ENCODE measurements at places on chromosomes 6 and 20.

DNA sequence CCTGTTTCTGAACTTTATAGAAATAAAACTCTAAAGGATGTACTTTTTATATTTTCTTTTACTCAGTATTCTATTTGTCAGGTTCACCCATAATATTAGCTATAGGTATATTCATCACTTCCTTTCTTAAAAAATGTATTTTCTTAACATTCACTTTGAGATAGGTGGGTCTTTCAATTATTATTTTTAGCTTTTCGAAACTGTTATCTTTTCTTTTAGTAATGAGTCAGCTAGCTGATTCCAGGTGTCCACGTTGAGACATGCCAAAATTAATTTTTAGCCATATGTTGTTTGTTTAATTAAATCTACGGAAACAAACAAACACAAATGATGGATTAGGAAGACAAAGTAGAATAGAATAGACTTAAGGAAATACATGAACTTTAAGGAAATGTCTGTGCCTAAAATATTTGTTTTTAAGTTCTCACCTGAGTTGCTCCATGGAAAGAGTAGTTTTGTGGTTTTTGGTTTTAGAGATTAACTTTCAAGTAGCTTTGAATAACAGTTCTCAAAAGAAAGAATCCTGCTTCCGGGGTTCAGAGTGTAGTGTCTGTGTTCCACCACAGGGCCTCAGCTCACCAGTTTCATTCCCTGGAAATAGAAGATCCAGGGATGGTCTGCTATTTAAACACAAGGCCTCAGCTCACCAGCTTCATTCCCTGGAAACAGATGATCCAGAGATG lies 435.0 kb downstream of the HAO1 start:
- no peak for DNase-seq
- H3K4me1 ChIP-seq = peaks cover 10% of the 10 kb centered on the region
- H3K27me3 ChIP-seq = no peaks in the 10 kb centered on the region
- no peak overlapping the region for H3K4me3 ChIP-seq
- no peaks in the 10 kb centered on the region for H3K36me3 ChIP-seq

DNA sequence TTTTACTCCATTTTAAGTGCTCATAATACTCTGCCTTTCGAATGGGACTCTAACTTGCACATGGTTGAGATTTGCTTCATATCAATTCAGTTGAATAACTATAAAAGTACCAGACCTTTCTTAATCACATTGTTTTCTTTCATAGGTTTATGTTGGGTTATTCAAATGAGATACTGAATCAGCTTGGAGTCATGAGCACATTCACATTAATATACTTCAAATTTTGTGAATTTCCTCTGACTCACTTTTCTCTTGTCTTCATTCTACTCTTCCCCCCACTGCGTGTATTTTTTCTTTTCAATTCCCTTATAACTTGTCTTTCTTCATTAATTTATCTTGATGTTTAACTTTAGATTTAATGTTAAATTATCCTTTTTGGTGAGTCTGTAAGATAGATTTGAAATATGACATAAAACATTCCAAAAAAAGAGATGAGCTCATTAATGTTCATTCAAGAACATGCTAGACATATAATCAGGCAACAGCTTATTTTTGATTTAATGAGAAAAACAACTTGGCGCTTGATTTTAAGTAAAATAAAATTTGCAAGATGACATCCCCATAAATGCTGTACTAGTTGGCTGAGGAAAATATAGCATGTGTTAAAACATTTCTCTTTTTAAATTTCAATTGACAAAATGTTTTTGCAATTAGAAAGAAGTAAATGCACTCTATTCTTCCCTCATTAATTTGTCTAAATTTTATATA lies 736.0 kb downstream of the CD109 start:
- no peaks in the 10 kb centered on the region for H3K4me1 ChIP-seq
- H3K27me3 ChIP-seq = no peaks in the 10 kb centered on the region
- H3K4me3 ChIP-seq = no peak overlapping the region
- no peak for DNase-seq
- H3K36me3 ChIP-seq = no peaks in the 10 kb centered on the region
- H3K27ac ChIP-seq = no peak overlapping the region

DNA sequence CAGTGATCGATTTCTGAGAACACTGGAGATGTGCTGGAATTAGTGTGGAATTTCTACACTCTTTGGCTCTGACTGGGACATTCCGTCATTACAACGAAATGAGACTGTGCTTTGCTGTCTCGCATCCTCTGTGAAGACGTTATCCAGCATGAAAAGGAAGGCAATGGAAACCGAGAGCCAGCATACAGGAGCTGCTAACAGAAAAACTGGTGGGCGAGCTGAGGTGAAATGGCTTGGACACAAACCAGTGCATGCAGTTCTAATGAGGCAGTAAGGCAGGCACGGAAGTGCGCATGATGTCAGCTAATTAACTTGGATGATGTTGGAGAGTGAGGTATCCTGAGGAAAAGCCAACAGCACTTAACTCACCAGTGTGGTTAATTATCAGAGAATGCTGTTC lies 202.8 kb upstream of the AGPAT4 start:
- no peak for DNase-seq
- no peak overlapping the region for H3K4me3 ChIP-seq
- H3K4me1 ChIP-seq = peaks cover 20% of the 10 kb centered on the region
- H3K27me3 ChIP-seq = no peaks in the 10 kb centered on the region

- no peak overlapping the region for H3K4me3 ChIP-seq
- H3K27ac ChIP-seq = peak overlapping the region; percentile 38
- H3K36me3 ChIP-seq = no peaks in the 10 kb centered on the region
- no peaks in the 10 kb centered on the region for H3K27me3 ChIP-seq
- no peak for DNase-seq
These were observed 16.7 kb upstream of the LMBRD1 start for GRCh38 chr6:69813508-69813907.

GRCh38 chr6:2857580-2858337 lies 16.1 kb upstream of the SERPINB1 start:
- no peak overlapping the region for H3K4me3 ChIP-seq
- H3K27me3 ChIP-seq = peaks cover 3% of the 10 kb centered on the region
- H3K4me1 ChIP-seq = peaks cover 51% of the 10 kb centered on the region
- peak overlapping the region; percentile 93 for H3K27ac ChIP-seq

DNA sequence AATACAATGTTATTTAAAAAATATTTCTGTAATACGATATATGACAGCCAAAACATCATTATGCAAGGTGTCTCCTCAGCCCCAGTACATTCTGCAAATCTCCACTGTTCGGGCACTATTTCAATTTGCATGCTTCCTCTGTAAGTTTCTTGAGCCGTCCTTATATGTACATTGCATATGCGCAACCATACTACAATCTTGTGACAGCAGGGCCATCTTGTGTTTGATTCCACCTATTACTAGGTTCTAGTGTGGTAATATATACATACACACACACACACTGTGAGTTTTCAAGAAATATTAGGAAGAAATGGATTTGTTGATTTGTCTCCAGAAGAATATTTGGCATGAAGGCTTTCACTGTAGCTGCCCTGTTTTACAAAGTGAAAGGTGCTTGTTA lies 9.8 kb downstream of the LYRM4 start:
- H3K4me3 ChIP-seq = no peak overlapping the region
- H3K27ac ChIP-seq = no peak overlapping the region
- H3K36me3 ChIP-seq = peaks cover 5% of the 10 kb centered on the region
- H3K4me1 ChIP-seq = peaks cover 8% of the 10 kb centered on the region
- H3K27me3 ChIP-seq = peaks cover 3% of the 10 kb centered on the region
- no peak for DNase-seq

- H3K4me3 ChIP-seq = no peak overlapping the region
- DNase-seq = no peak
- H3K4me1 ChIP-seq = peaks cover 12% of the 10 kb centered on the region
- no peak overlapping the region for H3K27ac ChIP-seq
- H3K36me3 ChIP-seq = no peaks in the 10 kb centered on the region
- H3K27me3 ChIP-seq = no peaks in the 10 kb centered on the region
These were observed 91.8 kb downstream of the INSM1 start for GRCh38 chr20:20459726-20460125.

- no peaks in the 10 kb centered on the region for H3K36me3 ChIP-seq
- DNase-seq = no peak
- H3K4me3 ChIP-seq = no peak overlapping the region
- peaks cover 8% of the 10 kb centered on the region for H3K27me3 ChIP-seq
- no peak overlapping the region for H3K27ac ChIP-seq
These were observed 11.4 kb upstream of the GRM4 start for GRCh38 chr6:34157236-34157830.

GRCh38 chr6:92460133-92460532 lies 959.2 kb downstream of the EPHA7 start:
- no peak overlapping the region for H3K27ac ChIP-seq
- H3K4me3 ChIP-seq = no peak overlapping the region
- peaks cover 2% of the 10 kb centered on the region for H3K27me3 ChIP-seq
- no peak for DNase-seq
- H3K4me1 ChIP-seq = no peaks in the 10 kb centered on the region

DNA sequence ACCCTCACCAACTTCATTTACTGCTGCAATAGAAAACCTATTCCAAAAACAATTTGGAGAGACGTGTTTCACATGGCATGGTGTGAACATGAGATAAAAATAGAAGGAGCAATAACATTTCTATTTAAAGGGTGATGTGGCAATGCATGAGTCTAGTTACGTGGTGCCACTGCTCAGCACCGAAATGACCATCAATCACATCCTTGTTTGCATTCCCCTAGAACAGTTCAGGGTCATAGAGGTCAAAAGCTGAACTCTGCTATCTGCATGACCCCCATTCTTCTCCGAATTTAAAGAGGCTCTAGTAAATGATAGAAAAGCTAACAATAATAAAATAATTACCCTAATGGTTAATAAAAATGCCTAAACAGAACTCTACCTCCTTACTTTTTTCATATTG lies 29.5 kb downstream of the ROS1 start:
- no peaks in the 10 kb centered on the region for H3K4me1 ChIP-seq
- DNase-seq = no peak
- H3K36me3 ChIP-seq = no peaks in the 10 kb centered on the region
- H3K27me3 ChIP-seq = no peaks in the 10 kb centered on the region

DNA sequence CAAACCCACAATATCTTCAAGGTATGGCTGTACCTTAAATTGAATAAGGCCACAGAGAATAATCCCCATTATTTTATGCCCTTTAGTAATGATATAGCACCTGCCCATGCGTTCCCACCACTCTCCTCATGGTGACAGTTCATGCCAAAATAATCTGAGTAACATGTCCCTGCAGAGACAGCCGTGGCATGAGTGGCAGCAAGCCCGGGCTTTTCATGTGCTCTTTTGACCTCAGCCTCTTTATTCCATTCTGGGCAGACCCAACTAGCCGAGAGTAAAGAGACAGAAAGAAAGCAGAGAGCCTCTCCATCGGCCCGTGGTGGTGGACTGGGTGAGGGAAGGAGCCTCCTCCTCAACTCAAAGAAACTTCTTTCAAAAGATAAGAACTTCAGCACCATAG lies 19.9 kb upstream of the POPDC3 start:
- no peak overlapping the region for H3K4me3 ChIP-seq
- no peaks in the 10 kb centered on the region for H3K27me3 ChIP-seq
- H3K27ac ChIP-seq = no peak overlapping the region
- no peaks in the 10 kb centered on the region for H3K36me3 ChIP-seq
- no peak for DNase-seq
- H3K4me1 ChIP-seq = no peaks in the 10 kb centered on the region

DNA sequence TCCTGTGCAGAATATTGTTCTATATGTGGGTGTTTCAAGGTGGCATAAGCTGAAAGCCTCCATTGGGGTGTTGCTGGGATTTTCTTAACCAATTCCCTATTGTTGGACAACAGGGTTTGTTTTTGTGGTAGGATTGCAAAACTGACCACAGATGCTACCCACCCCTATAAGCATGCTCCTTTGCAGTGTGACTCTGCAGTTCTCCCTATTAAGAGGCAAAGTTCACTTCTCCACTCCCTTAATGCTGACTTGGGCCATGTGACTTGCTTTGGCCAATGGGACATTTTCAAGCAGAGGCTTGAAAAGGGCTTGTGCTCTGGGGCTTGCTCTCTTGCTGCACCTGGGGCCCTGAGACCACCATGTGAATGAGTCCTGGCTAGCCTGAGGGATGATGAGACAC lies 8.5 kb upstream of the ANGPT4 start:
- no peak overlapping the region for H3K27ac ChIP-seq
- no peak overlapping the region for H3K4me3 ChIP-seq
- peaks cover 4% of the 10 kb centered on the region for H3K27me3 ChIP-seq
- no peaks in the 10 kb centered on the region for H3K36me3 ChIP-seq
- H3K4me1 ChIP-seq = peaks cover 11% of the 10 kb centered on the region
- DNase-seq = no peak

- H3K27me3 ChIP-seq = no peaks in the 10 kb centered on the region
- H3K36me3 ChIP-seq = peaks cover 20% of the 10 kb centered on the region
- no peaks in the 10 kb centered on the region for H3K4me1 ChIP-seq
These were observed 165.2 kb downstream of the WDR27 start for GRCh38 chr6:169536446-169537170.

GRCh38 chr6:85402922-85403321 lies 47.0 kb upstream of the NT5E start:
- no peak for DNase-seq
- no peak overlapping the region for H3K4me3 ChIP-seq
- no peaks in the 10 kb centered on the region for H3K36me3 ChIP-seq
- H3K27ac ChIP-seq = peak overlapping the region; percentile 90
- H3K27me3 ChIP-seq = peaks cover 5% of the 10 kb centered on the region

DNA sequence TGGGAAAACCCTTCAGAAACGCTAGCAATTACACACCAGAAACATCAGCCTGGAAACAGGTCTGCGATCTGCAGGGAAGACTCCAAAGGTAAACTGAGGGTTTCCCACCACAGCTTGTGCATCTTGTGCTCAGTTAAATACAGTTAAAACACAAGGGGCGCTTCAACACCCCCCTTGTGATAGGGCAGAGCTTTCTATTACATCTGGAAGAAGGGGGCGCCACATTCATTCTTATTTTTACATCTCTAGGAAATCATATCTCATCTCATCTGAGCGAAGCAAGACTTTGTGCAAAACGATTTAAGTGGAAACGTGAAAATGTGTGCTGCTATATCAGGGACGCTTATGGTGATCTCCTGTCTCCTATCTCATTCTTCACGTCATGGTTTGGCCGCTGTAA lies 58.5 kb downstream of the PRND start:
- H3K4me1 ChIP-seq = peaks cover 19% of the 10 kb centered on the region
- H3K27me3 ChIP-seq = peaks cover 2% of the 10 kb centered on the region
- DNase-seq = no peak
- H3K36me3 ChIP-seq = peaks cover 41% of the 10 kb centered on the region
- H3K27ac ChIP-seq = no peak overlapping the region
- peak overlapping the region; percentile 57 for H3K4me3 ChIP-seq

DNA sequence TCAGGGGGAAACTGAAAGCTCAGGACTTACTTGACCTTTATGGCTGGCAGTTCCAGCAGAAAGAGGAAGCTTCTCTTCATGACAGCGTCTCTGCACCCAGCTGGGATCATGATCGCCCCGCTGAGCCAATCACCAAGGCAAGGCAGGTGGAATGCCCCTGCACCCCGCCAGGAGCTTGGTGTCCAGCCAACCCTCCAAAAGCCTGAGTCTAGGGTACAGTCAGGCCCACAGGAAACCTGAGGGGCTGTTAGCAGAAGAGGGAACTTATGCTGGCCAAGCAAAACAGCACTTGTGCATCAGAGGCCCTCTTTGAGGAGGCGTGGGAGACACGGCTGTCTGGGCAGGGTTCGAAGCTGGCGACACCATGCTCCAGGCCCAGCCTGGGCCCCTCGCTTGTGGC lies 188.3 kb upstream of the GMDS start:
- no peak overlapping the region for H3K27ac ChIP-seq
- DNase-seq = no peak
- peaks cover 3% of the 10 kb centered on the region for H3K4me1 ChIP-seq
- H3K4me3 ChIP-seq = no peak overlapping the region
- no peaks in the 10 kb centered on the region for H3K36me3 ChIP-seq

- H3K4me1 ChIP-seq = peaks cover 44% of the 10 kb centered on the region
- peaks cover 61% of the 10 kb centered on the region for H3K36me3 ChIP-seq
- DNase-seq = no peak
- no peaks in the 10 kb centered on the region for H3K27me3 ChIP-seq
- peak overlapping the region; percentile 84 for H3K4me3 ChIP-seq
These were observed 5.1 kb downstream of the HEY2 start for GRCh38 chr6:125754566-125754965.
